ENCODE measurements at places on chromosomes 11 and 22. TPM values are rescaled to one million over a fixed set of nuclear protein-coding genes. Genes with fewer than 3 reads are reported as not detected.

Gene KCNK7
- total RNA-seq: 0.69 TPM

GRCh38 chr11:48011798-48012391 is 31.5 kb downstream of the PTPRJ start:
- no peak for DNase-seq

Gene CASP1
- total RNA-seq: 2.1 TPM

- no peak for DNase-seq
These were observed 39.1 kb upstream of the PRAME start for GRCh38 chr22:22598144-22598543.

Gene GAB2
- 10.0 TPM for total RNA-seq

- DNase-seq: no peak
These were observed 206.0 kb downstream of the BRD1 start for GRCh38 chr22:49621601-49622210.

GRCh38 chr11:68437927-68438657 is 22.5 kb upstream of the PPP6R3 start:
- no peak for DNase-seq

Gene ELFN2
- 2.9 TPM for total RNA-seq

DNA sequence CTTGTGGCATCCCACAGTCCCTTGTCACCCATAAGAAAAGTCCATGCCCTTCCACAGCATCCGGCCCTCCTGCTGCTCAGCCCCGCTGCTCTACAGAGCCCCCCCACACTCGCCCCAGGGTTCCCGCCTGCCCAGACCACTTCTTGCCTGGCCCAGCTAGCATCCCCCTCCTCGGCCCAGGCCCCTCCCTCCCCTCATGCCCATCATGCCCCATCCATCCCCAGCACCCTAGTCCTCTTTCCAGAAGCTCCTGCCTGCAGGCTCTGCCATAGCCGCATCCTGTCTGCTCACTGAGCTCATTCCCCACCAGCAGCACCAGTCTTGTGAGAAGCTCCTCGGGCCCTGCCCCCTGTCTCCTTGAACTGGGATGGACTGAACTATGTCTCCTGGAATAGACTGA is 54.4 kb downstream of the LINC01488 start:
- no peak for DNase-seq

Gene LIN7C
- 44.2 TPM for total RNA-seq

GRCh38 chr22:49405590-49405989 is 422.1 kb downstream of the BRD1 start:
- no peak for DNase-seq

GRCh38 chr11:131754671-131755070 is 384.3 kb downstream of the NTM start:
- no peak for DNase-seq

DNA sequence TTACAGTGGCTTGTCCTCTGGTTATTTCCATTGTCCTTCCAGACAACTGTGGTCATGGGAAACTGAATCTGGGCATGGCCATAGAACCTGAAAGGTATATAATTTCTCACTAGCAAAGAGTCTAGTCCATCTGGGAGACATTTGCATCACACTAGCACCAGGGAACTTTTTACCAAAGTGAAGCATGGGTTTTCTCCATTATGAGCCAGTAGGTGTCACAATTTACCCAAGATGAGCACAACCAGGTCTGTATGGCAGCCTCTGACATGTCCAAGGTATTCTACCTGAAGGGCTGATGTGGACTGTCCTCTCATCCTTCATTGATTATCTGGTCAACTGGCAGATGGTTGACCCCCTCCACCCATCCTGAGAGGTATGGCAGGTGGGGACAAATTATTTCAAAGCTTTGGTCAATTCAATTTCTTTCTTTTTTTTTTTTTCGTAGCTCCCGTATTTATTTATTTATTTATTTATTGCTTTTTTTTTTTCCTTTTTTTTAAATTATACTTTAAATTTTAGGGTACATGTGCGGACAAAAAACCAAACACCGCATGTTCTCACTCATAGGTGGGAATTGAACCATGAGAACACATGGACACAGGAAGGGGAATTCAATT is 425.9 kb downstream of the TMEM135 start:
- DNase-seq: peak; percentile 17

GRCh38 chr22:39819429-39819828 is 74.1 kb downstream of the ENTHD1 start:
- DNase-seq: no peak

Gene FXYD2
- 0.39 TPM for total RNA-seq

Gene SERPIND1
- 0.18 TPM for total RNA-seq

DNA sequence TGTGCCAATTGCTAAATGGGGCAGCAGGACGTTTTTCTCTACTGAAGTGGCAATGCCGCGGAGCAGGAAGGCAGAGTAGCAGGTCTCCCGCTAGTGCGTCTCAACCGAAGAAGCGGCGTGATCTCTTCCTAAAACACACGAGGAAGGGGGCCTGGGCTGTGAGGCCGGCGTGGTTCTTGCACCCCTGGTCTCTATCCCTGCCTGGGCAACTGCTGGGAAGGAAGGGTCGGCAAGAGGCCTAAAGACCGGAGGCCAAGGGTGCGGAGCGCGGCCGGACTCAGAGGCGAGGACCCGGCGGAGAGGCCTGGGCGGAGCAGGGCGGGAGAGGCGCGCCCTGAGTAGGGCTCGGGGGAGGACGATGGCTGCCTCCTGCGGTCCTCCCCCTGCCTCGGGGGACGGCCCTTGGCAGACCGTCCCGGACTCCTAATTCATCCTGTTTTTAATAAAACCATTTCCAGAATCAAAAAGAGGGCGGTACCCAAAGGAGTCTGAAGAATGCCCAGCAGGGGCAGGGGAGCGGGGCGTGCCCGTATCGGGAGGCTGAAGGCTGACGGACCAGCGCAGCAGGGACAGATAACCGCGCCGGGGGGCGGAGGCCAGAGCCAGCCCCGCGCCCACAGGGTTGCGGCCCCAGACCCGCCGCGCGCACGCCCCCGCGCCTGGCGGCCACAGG is 572 bp upstream of the APLP2 start:
- DNase-seq: peak; percentile 43

- no peak for DNase-seq
These were observed 103.9 kb downstream of the TENM4 start for GRCh38 chr11:79336797-79337517.

- DNase-seq: no peak
These were observed 227.0 kb upstream of the NCAM1 start for GRCh38 chr11:112734207-112734606.

GRCh38 chr11:99370549-99371216 is 349.9 kb downstream of the CNTN5 start:
- no peak for DNase-seq

DNA sequence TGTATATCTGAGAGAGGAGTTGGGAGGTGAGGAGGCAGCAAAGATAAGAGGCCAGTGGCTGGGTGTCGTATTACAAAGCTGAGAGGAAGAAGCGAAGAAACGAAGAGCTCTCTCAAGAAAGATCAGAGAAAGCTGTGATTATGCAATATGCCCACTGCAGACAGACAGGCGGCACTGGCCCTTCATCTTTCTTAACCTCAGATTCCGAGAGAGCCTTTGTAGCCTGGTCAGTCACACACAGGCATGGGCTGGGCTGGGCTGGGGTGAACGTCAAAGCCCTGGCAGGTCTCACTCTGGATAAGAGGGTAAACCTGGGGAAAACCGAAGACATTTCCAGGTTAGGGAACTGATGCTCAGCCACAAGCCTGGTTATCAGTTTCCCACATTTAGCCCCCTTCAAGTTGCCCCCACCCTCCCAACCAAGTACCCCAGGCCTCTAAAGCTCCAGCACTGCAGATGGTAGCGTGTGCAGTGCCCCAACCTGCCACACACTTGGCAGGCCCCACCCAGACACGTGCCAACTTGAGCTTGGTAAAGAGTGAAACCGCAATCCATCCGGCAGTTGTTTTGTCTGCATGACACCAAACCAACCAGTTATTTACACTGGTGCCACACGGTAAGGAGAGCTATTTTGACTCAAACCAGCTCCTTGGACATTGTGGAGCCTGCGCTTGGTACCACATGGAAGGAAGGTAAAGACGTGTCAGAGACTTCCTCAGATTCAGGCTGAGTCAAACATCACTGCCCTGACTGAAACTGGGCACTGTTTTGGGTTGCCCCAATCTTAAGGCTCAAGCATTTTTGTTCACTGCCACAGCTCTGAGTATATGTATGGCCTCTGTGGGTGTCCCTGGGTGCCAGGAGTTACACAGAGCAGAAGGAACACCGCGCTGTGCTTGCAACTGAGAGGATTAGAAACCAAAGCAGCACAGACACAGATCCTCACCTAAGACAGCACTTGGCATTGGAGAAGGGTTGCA is 135.9 kb downstream of the FDX1 start:
- no peak for DNase-seq

Gene SOX10
- total RNA-seq: not detected

Gene MUC5AC
- total RNA-seq: 0.03 TPM

Gene OSM
- not detected for total RNA-seq

DNA sequence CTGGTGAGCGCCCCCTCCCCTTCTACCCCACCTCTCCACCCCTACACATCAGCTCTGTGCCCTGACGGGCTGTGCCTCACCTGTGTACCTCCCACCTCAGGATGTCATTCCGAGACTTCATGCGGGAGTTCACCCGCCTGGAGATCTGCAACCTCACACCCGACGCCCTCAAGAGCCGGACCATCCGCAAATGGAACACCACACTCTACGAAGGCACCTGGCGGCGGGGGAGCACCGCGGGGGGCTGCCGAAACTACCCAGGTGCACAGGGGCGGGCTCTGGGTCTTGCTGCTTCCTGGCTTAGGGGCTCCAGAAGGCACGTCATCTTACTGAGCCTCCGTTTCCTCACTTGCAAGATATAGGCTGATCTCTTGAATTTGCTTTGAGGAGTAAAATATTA is 6.8 kb downstream of the CAPN1 start:
- DNase-seq: no peak

DNA sequence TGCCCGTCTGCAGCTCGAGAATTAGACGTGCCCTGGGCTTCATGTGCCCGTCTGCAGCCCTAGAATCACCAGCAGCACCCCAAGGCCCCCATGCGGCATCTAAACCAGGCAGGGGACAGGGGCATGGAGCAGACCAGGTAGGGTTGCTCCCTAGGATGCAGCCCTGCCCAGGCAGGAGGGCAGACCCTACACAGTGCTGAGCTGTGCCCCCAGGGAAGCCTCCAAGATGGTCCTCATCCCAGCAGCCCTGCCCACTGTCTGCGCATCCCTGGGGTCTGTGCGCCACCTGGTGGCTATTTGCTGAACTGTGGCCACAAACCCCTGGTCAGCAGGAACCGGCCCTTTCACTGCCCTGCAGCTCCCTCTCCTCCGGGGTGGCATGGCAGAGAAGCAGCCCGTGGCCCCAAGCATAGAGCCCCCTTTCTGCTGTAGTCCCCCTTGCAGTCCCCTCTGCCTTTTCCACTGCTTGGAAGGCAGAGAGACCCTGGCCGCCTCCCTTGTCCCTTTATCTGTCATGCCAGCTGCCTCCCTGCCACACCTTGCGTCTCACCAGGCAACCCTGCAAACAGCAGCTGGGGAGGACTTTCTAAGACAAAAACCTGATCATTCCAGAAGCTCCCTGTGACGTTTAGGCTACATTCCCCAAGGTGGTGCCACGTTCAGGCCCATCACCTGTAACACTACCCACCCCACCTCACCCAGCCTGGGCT is 86.6 kb downstream of the KCNQ1 start:
- peak; percentile 55 for DNase-seq

DNA sequence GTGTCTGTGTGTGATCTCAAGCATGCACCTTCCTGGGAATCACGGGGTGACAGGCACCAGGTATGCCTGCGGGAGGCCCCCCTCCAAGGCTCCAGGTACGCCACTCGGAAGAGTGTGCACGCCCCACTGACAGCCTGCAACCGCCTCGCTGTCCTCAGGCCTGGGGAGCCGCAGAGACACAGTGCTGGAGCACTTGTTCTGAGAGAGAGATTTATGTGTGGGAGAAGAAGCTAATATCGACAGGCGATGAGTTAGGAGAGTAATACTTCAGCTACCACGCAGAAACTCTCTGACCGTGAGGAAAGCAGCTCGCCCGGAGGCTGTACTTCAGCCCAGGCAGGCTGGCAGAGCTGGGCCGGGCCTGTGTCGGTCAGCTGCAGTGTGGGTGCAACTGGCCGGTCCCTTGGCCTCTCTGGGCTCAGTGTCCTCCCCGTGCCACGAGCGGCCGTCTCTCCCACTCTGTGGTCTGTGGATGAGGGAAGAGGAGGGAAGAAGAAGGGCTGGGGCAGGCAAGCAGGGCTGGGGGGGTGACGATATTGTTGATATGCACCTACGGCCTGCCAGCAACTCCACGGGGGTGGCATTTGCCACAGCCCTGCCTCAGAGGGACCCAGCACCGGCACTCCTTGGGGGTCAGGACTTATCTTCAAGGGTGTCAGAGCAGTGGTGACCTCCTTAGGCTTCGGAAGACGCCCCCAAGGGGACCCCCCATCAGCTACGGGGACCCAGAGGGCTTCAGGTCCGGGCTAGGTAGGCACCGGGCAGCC is 7.3 kb downstream of the B3GAT1 start:
- DNase-seq: no peak

DNA sequence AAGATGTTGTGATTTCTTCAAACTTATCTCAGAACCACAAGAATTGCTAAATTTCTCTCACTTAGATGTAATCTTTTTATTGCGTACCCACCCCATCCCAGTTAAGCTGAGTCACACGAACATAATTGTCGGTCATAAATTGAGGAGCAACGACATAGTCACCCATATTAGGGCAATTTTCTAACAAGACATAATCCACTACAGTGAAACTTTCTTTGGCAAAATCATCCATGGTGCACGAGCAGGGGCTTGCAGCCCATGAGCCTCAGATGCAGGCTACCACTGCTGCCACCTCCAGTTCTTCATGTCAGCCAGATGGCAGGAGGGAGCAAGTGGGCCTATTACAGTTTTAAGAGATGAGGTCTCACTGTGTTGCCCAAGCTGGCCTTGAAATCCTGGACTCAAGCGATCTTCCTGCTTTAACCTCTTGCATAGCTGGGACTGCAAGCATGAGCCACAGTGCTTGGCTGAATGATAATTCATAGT is 70.3 kb upstream of the GRK2 start:
- no peak for DNase-seq

Gene MPPED2
- total RNA-seq: not detected

DNA sequence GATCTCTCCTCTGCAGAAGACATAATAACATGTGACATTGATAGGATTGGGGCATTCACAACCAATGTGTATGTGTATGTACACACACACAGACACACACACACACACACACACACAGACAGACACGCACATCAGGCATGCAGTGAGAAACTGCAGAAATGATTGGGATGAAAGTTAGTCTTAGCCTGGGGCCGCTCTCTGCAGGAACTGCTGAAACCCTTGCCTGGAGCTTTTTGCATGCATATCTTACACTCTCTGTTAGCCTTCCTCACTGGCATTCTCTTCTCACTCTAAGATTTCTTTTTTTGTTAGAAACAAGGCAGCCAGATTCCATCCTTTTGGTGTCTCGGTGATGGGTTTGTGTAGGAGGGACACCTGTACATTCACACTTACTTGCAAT is 337.9 kb downstream of the NELL1 start:
- no peak for DNase-seq

DNA sequence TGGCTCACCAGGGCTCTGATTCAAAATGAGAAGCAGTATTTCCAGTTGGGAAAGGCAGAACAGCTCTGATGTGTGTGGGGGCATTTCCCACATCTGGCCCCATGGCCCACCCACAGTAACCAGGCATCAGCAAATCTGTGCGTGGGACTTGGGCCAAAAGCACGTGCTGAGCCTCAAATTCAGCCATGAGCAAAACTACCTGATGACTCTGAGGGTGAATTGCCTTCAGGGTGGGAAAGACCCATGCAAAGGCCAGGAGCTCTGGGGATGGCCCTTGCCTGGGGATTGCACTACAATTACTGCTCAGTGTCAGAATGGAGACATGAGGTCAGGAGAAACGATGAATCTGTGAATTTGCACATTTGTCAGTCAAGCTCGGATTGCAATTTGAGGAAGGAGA is 20.9 kb downstream of the TP53AIP1 start:
- DNase-seq: no peak

GRCh38 chr22:48434868-48435250 is 1392.8 kb downstream of the BRD1 start:
- DNase-seq: no peak

All from Panc1 (cell line).